ENCODE measurements at places on chromosomes 11 and 22.

GRCh38 chr11:47351156-47352126 is 1.1 kb downstream of the MYBPC3 start:
- DNase-seq = no peak

- no peak for DNase-seq
Measured at GRCh38 chr22:30370641-30371230, 13.9 kb downstream of the CCDC157 start.

- no peak for DNase-seq
Measured at GRCh38 chr22:22380098-22381030, 128.2 kb downstream of the ZNF280B start.

- no peak for DNase-seq
Measured at GRCh38 chr22:43743929-43744643, 68.0 kb downstream of the EFCAB6 start.

DNA sequence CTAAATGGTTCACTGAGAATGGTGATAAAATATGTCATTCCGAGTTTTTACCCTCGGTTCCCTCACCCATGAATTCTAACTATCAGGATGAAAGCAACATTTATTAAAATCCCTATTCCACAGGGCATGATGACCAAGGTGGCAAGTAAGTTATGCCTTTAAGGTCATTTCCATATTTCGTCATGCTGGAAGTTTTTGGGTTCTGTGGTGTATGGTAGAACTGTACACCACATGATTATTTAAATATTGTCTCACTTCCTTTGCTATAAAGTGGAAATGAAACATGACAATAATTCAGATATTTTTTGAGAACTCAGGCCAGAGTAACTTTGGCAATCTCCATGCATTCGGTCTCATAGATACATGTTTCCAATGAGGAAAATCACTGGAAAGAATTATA is 68.5 kb upstream of the CARD18 start:
- DNase-seq = no peak

- DNase-seq = no peak
Measured at GRCh38 chr11:6214530-6214929, 9.2 kb downstream of the C11orf42 start.

DNA sequence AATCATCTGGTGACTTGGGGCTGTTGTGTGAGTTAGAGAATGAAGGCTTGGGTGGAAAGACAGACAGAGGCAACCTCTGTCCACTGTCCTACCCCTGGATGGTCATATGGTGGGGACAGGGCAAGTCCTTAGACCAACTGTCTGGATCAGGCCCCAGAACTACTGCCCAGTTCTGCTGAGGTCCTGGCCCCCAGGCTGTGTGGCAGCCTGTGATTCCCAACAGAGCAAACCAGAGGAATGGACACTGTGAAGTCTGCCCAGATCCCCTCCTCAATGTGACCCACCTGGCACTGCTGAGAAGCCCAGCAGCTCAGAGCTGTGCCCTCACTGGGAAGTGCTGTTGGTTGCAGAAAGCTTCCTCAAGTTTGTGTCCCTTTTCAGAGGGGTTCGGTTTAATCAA is 69.0 kb downstream of the GGTLC2 start:
- no peak for DNase-seq

DNA sequence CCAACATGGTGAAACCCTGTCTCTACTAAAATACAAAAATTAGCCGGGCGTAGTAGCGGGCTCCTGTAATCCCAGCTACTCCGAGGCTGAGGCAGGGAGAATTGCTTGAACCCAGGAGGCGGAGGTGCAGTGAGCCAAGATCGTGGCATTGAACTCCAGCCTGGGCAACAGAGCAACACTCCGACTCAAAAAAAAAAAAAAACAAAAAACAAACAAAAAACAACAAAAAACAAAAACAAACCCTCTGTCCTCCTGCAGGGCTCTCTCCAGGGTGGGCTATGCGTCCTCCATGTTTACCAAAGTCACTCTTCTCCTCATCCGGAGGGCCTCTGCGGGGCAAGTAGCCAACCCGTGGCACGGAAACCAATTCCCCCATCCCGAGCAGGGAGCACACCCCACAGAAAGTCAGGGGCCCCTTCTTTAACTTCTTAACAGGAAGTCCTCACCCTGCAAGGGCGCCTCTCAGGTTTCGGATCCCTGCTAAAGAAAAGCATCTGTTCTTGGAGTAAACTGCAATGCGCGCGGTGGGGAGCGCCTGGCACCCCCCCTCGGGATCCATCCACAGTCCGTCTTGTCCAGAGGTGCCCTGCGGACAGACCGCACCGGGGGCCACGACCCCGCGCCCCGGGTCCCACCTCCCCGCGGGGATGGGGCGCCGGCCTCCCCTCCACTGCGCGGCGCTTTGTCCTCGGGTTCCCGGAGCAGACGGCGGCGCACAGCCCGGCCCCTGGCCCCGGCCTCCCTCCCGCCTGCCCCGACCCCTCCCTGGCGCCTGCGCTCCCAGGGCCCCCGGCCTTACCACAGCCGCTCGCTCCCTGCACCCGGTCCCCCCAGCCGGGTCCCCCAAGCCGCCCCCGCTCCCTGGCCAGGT is 712 bp downstream of the CERK start:
- peak; percentile 23 for DNase-seq

- DNase-seq = no peak
Measured at GRCh38 chr11:21053466-21053865, 384.1 kb downstream of the NELL1 start.

DNA sequence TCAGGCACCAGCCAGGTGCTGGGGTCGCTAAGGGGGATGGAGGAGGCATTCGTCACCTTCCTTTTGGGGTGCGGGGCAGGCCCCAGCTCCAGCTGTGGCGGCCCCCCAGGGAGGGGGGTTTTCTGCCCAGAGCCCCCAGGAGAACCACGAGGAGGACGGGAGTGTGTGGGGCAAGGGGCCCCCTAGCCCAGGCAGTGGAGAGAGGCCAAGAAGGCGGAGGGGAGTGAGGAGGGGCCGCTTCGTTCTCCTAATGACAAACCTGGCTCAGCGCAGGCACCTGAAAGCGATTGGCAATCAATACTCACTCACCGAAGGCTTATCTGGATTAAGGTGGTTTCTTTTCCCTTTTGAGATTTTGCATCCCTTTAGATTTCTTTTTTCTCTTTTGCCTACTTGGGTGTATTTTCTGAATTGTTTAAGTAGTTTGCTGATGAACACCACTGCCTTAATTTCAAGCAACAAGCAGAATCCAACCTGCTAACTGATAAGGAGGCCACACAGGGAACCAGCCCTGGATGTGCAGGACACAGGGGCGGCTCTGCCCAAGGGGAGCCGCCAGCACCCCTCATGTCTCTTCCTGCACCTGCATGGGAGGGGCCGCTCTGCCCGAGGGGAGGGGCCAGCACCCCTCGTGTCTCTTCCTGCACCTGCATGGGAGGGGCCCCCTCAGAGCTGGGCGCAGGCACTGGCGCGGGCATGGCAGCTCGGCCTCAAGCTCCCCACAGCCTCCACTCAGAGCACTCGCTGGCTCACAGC is 122.3 kb downstream of the BRD1 start:
- no peak for DNase-seq

DNA sequence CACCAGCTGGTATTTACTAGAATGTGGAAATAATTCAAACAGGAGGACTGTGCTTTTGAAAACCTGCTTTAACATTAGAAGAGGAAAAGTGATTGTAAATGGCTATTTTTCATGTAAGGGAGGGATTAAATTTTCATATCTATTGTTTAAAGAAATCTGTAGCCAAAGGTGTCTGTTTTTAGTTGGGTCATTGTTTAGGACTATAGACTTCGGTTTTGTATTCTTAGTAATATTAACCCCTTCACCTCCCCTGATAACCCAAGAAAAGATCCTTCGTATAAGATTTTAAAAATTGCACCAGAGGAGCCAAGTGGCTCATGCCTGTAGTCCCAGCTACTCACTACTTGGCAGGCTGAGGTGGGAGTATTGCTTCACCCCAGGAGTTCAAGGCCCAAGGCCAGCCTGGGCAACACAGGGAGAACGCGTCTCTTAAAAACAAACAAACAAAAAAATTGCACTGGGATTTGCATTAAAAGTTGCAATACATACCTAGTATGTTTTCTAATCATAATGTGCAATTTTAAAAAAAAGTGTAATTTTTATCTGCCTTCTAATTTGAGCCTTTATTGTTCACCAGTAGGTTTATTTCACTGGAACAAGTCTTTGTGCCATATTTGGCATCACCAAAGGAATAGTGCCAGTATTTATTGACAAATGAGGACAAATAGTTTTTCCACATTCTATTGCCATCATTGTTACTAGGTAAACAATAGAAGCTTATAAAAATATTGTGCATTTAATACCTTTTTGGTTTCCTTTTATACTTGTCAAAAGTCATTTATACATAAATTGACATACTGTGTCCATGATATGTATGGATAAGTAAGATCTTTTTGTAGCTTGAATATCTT is 34.3 kb downstream of the MTMR3 start:
- DNase-seq = no peak

GRCh38 chr22:30206944-30207343 is 39.6 kb downstream of the LIF start:
- DNase-seq = no peak

GRCh38 chr11:84230402-84230801 is 944.2 kb upstream of the CCDC90B start:
- DNase-seq = no peak

DNA sequence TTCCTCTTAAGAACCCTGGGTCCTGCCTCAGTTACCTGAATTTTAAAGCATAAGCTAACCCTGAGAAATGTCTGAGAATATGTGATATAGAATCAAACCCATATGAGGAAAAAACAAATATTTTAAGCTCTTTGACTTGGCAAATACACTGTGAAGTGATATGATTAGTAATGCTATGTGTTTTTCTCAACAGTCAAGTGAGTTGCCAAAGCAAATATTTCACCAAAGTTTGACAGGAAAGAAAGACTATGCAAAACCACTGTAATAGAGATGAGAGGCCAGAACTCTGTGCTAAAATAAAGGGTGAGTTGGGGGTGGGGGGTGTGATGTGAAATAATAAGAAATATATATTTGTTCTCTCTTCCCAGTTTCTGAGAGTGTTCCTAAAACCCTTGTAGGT is 613.5 kb upstream of the CCDC179 start:
- no peak for DNase-seq

- no peak for DNase-seq
Measured at GRCh38 chr22:45563362-45564040, 60.8 kb downstream of the FBLN1 start.

- no peak for DNase-seq
Measured at GRCh38 chr22:47304191-47304831, 541.9 kb downstream of the TBC1D22A start.

- DNase-seq = no peak
Measured at GRCh38 chr11:20616920-20617319, 17.5 kb downstream of the SLC6A5 start.

- DNase-seq = no peak
Measured at GRCh38 chr11:69530278-69531070, 49.0 kb downstream of the LINC01488 start.

DNA sequence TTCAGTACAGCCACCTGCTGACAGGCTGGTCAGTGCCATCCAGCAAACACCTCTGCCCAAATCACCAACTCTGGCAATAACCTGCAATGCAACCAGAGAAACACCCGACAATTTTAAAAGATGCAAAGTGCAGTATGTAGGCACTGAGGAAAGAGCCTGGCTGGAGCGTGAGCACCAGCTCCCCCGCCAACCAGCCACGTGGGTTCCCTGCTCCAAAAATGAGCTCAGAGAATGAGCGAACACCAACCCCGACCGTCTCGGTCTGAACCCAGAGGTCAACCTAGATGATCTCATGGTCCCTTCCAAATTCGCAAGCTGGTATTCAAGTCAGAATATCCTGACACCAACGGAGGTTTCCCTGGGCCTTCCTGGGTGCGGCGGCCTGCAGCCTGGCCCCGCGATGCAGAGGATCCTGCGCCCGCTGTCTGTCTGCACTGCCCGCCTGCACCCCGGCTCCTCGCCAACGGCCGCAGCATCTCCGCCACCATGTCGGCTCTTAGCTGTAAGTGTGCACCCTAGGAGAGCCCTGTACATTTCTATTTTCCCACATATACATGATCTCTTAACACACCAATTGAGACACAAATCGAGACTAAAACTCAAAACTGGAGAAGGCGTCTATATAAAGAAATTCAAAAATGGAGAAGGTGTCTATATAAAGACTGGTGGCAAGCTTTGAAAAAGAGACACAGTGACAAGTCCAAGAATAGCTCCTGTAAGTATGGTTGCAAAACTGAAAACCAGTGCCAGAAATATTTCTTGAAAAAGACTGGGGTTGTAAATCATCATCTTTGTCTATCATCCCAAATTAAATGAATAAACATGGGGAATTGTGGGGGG is 22.8 kb downstream of the TMEM184B start:
- no peak for DNase-seq

DNA sequence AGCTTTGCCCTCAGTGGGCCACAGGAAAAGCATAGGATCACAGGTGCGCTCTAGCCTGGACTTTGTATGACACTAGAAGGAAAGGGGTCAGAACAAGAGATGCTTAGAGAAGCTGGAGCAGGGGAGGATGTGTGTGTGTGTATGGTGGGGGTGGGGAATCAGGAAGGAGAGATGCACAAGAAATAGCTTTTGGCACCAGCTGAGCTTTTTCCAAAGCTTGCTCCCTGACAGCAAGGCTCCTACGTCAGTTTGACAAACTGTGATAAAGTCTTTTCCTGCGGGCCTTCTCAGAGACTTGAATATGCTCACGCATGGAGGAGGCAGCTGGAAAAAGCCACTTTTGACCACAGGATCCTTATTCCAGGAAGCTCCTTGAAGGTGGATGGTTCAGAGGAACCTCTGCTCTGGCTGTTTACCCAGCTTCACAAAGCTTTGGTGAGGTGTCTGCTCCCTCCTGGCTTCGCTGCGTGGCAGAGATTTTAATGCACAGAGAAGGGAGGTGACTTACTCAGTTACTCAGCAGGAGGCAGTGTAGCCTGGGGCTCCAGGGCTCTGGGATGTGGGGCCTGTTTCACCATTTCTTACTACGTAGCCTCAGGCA is 3.9 kb downstream of the CDC42EP1 start:
- DNase-seq = no peak

GRCh38 chr11:125174686-125175085 is 10.1 kb downstream of the PKNOX2 start:
- DNase-seq = no peak

DNA sequence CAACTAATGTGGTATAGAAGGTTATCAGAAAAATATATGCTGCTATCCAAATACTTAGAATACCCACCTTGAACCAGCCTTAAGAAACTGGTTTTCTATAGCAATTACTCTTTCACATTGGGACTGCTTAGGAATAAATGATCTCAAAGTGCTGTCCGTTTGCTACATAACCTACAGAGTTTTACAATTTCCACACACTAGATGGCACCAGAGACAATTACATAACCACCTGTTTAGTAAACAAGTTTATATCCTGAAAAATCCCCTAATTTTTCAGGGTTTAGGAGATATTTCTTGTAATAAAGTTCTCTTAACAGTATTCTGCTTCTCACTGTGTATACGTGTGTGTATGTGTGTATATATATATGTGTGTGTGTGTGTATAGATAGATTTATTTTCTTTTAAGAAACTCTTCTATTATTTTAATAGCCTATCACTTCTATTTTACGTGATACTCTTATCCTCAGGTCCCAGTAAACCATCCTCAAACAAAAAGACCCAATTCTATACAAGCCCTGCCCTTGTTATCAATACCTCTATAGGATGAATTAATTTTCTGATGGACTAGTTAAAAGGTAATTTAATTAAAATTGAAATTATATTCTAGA is 6.7 kb upstream of the OR5I1 start:
- DNase-seq = no peak
